ENCODE measurements at places on chromosomes 5 and 9. TPM values are rescaled to one million over a fixed set of nuclear protein-coding genes. Genes with fewer than 3 reads are reported as not detected.

The SOHLH1 gene
- total RNA-seq = not detected

The NIPAL4 gene
- total RNA-seq = 0.55 TPM

The PLPP7 gene
- 1.8 TPM for total RNA-seq

The LCN6 gene
- 8.6 TPM for total RNA-seq

The CAMK2A gene
- total RNA-seq = 1.6 TPM

The SNCB gene
- total RNA-seq = not detected

- H3K36me3 ChIP-seq = no peaks in the 10 kb centered on the region
- H3K27ac ChIP-seq = no peak overlapping the region
- peaks cover 8% of the 10 kb centered on the region for H3K4me1 ChIP-seq
- peaks cover 5% of the 10 kb centered on the region for H3K27me3 ChIP-seq
- no peak for DNase-seq
Measured at GRCh38 chr9:132989414-132989996, 11.0 kb downstream of the GFI1B start.

GRCh38 chr5:90949469-90950358 lies 391.1 kb downstream of the ADGRV1 start:
- no peak for DNase-seq
- no peak overlapping the region for H3K27ac ChIP-seq
- H3K27me3 ChIP-seq = no peaks in the 10 kb centered on the region
- no peaks in the 10 kb centered on the region for H3K4me1 ChIP-seq
- H3K4me3 ChIP-seq = no peak overlapping the region

- peaks cover 18% of the 10 kb centered on the region for H3K4me1 ChIP-seq
- no peak for DNase-seq
- H3K27ac ChIP-seq = no peak overlapping the region
- no peak overlapping the region for H3K4me3 ChIP-seq
- H3K27me3 ChIP-seq = no peaks in the 10 kb centered on the region
Measured at GRCh38 chr5:143205386-143205785, 198.1 kb downstream of the NR3C1 start.

DNA sequence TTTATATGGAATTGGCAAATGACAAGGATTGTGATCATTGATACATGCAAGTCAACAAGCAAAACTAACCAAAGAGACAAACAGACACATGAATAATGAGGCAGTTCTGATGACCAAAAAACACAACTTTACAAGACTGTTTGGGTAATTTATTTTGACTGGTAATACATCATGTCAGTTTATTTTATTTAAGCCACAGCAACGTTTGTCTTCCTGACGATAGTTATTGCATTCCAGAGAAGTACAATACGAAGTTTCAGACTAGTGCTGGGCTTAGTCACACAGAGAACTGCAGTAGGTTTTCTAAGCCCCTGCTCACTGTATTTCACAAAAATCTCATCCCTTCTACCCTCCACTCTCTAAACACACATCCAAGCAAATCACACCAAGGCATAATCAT lies 514.2 kb downstream of the RAB3C start:
- H3K27me3 ChIP-seq = no peaks in the 10 kb centered on the region
- H3K27ac ChIP-seq = no peak overlapping the region
- H3K4me3 ChIP-seq = no peak overlapping the region
- no peaks in the 10 kb centered on the region for H3K36me3 ChIP-seq
- no peak for DNase-seq
- H3K4me1 ChIP-seq = no peaks in the 10 kb centered on the region

DNA sequence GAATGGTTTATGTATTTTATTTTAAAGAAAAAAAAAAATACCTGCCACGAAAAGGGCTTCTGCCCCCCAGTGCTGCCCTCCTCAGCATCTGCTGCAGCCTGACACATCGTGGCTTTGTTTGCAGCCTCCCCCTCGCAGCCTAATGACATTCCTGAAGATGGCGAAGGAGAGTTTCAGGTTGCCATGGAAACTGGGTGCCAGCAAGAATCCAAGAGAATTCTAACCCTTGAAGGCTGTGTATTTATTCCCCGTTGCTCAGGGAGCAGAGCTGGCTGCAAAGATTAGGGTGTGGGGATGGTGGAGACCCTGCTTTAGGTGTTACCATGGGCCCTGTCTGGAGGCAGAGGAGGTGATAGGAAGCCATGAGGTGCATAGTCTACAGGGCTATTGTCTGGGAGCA lies 126.6 kb downstream of the NSG2 start:
- no peak overlapping the region for H3K4me3 ChIP-seq
- H3K36me3 ChIP-seq = no peaks in the 10 kb centered on the region
- peak; percentile 39 for DNase-seq
- H3K4me1 ChIP-seq = peaks cover 8% of the 10 kb centered on the region
- no peaks in the 10 kb centered on the region for H3K27me3 ChIP-seq

DNA sequence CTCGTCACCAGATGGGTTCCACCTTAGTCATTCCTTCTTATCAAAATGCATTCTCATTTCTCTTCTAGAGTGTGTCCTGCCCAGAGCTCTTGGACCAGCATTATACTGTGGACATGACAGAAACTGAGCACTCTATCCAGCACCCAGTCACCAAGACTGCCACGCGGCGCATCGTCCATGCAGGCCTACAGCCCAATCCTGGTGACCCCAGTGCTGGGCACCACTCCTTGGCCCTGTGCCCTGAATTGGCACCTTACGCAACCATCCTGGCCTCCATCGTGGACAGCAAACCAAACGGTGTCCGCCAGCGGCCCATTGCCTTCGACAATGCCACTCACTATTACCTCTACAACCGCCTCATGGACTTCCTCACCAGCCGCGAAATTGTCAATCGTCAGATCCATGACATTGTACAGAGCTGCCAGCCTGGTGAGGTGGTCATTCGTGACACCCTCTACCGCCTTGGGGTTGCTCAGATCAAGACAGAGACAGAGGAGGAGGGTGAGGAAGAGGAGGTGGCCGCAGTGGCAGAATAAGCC lies 34.6 kb downstream of the CSF1R start:
- H3K4me1 ChIP-seq = no peaks in the 10 kb centered on the region
- no peaks in the 10 kb centered on the region for H3K27me3 ChIP-seq
- peaks cover 53% of the 10 kb centered on the region for H3K36me3 ChIP-seq
- DNase-seq = no peak
- no peak overlapping the region for H3K4me3 ChIP-seq

GRCh38 chr5:126508962-126509279 lies 85.7 kb downstream of the GRAMD2B start:
- H3K4me3 ChIP-seq = no peak overlapping the region
- no peak for DNase-seq
- no peaks in the 10 kb centered on the region for H3K27me3 ChIP-seq
- no peaks in the 10 kb centered on the region for H3K36me3 ChIP-seq
- H3K4me1 ChIP-seq = no peaks in the 10 kb centered on the region

DNA sequence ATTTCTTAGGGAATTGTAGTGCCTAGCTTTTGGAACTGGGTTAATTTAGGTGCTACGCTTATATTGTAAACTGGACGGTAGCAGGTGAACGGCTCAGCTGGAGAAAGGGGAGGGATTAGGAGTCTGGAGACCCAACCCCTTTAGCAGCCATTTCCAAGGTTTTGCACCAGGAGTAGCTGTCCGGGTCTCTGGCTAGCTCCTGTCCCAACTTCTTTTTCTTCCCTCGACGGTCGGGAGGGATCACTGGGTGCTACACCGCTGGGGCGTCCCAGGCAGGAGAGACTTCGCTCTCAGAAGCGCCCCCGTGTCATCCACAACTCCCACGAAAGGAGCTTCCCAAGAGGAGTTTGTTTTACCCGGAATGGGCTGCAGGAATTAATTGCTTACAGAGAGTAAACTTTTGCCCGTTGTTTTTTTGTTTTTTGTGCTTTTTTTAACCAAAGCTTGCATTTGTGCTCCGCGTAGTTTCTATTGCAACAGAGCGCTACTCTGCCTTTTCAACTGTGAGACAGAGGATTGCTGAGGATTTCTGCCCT lies 1640.9 kb upstream of the C9orf72 start:
- no peak overlapping the region for H3K4me3 ChIP-seq
- no peaks in the 10 kb centered on the region for H3K36me3 ChIP-seq
- H3K4me1 ChIP-seq = peaks cover 3% of the 10 kb centered on the region
- H3K27ac ChIP-seq = no peak overlapping the region
- peak; percentile 44 for DNase-seq

DNA sequence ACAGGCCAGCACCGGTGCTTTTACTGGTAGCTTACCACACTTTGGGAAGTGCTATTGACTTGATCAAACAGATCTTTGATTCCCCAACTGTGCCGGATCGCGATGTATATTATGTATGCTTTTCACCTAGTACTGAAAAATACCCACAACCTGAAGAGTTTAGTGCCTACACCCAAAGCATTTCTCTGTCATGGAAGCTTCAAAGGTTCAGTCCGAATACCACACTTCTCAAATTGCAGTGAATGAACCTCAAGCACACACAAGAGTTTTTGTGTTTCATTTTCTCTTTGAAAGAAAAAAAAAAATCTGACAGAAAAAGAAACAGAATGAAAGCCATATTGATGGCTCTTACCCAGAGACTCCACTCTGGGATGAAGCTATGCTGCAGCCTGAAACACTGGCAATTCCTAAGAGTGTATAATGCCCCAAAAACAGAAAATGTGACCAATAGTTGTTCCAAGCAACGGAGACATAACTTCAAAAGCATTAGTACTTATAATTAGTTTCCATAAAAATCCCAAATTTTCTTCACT lies 100.9 kb downstream of the EBF1 start:
- H3K36me3 ChIP-seq = no peaks in the 10 kb centered on the region
- H3K4me1 ChIP-seq = no peaks in the 10 kb centered on the region
- H3K27me3 ChIP-seq = no peaks in the 10 kb centered on the region
- no peak overlapping the region for H3K4me3 ChIP-seq
- DNase-seq = no peak

DNA sequence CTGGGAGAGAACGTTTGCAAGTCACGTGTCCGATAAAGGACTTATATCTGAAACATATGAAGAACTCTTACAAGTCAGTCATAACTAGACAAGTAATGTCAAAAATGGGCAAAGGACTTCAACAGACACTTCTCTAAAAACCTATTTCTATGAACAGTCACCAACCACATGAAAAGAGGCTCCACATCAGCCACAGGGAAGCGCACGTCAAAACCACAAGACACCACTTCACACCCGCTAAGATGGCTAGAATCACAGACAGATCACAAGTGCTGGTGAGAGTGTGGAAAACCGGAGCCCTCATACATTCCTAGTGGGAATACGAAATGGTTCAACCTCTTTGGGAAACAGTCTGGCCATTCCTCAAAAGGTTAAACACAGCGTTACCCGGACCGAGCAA lies 11.5 kb upstream of the CARD9 start:
- no peaks in the 10 kb centered on the region for H3K36me3 ChIP-seq
- H3K4me3 ChIP-seq = no peak overlapping the region
- H3K27me3 ChIP-seq = no peaks in the 10 kb centered on the region
- DNase-seq = no peak
- no peaks in the 10 kb centered on the region for H3K4me1 ChIP-seq

Data from lung (tissue), 17 donors.